ENCODE measurements at places on chromosomes 13 and 19. TPM values are rescaled to one million over a fixed set of nuclear protein-coding genes. Genes with fewer than 3 reads are reported as not detected.

- no peak for ATAC-seq
These were observed 58.1 kb upstream of the SCEL start for GRCh38 chr13:77477299-77477848.

GRCh38 chr13:20161275-20161950 is 561 bp upstream of the GJA3 start:
- ATAC-seq: peak; percentile 46

DNA sequence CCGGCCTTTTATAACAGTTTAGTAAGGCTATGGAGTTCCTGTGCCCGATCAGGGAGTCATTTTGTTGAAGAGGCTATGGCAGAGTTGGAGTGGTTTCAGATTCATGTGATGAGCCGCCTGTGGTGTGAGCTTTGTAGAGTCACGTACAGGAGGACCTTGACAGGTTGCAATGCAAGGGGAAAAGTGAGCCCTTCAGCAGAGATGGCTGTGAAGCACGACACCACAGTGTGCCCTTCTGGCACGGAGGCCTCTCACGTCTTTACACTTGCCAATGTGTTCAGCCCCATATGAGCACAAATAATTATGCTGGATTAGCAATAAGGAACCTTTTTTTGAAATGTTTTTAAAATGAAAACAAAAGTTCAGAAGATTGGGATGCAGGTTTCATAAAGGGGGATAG is 499.8 kb downstream of the LIG4 start:
- ATAC-seq: no peak

Gene BCAM
- 9.5 TPM for total RNA-seq

DNA sequence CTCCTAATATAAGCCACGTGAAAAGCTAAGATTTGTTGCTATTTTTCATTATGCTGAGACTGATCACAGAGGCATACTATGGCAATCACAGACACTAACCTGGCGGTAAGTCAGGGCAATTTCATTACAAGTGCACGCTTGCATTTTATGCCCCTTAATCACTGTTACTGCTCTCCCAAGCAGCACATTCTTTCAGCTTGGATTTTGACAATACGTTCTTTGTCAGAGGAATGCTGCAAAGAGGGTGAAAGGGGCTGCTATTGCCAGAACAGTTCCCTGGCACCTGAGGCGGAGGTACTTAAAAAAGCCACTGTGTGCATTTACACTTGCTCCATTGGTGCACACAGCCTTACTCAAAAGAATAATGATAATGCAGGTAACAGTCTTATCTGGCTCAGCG is 346.6 kb downstream of the RFC3 start:
- no peak for ATAC-seq

Gene DDA1
- total RNA-seq: 40.7 TPM

GRCh38 chr13:20263393-20264044 is 31.4 kb upstream of the GJB6 start:
- ATAC-seq: no peak

DNA sequence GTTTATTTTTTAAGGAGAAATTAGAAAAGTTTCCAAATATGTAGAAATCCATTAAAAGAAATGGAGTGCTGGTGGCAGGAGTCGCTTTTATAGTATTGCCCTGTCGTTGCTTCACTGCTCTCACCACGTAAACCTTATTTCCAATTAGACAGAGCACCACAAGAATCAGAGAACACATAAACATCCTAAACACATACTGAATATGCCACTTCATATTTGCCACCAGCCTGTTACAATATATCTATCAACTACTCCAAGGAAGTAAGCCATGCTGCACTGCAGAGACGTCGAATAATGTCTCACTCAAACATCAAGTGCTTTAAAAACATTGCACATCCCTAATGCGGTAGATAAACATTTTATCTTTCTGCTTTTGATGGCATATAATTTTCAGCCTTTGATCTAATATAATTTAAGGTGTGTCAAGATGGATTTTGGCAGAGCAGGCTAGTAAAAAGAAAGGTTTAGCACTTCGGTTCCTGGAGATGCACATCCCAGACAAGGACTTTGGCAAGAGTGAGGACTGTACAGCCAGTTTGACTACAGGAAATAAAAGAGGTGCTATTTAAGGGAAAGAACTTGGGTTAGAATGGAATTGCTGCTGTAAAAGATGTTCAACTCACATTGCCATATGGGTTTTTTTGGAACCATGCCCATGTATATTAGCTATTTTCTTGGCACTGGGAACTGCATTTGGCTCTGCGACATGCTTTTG is 932.3 kb downstream of the EFNB2 start:
- ATAC-seq: no peak

- peak; percentile 48 for ATAC-seq
These were observed 6.7 kb upstream of the ERFL start for GRCh38 chr19:41934849-41935374.

Gene LRRC25
- 2.1 TPM for total RNA-seq

DNA sequence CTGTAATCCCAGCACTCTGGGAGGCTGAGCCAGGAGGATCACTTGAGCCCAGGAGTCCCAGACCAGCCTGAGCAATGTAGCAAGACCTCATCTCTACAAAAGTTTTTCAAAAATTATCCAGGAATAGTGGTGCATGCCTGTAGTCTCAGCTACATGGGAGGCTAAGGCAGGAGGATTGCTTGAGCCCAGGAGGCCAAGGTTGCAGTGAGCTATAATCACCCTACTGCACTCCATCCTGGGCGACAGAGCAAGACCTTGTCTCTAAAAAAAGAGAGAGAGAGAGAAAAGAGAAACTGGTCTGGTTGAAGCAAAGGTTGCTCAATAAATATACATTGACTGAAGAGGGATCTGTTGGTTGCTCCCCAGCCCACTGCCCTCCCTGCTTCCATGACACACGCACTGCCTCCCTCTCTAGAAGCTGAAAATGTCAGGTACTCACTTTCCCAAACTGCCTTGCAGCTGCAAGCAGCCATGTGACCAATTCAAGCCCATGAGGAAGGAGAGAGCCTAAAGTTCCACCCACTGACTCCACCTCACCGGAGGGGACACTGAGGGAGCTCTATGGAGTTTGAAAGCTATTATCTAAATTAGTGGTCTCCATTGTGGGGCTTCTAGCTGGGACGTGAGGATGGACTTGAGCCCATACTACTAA is 14.0 kb downstream of the CEACAM16 start:
- ATAC-seq: no peak

Gene RASAL3
- total RNA-seq: 0.17 TPM

Gene LMO7
- total RNA-seq: 55.4 TPM

DNA sequence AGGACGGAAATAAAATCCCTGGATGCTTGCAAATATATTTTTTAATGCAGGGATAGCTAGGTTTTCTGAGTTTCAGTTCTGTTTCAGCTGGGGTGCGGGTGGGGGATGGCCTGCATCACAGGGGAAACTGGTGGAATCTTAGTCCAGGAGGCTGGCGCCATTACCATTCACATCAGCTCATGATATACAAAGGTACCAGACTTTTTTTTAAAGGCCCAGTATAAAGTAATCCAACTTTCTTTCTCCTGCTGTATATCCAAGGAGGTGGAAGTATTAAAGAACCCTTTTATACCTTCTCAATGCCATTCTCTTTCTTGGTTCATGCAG is 343.8 kb downstream of the KCNRG start:
- ATAC-seq: no peak

GRCh38 chr19:42132030-42132628 is at the start of gene POU2F2:
Gene POU2F2, minus strand, starts transcription at chr19:42132446. Its CDS starts 35 bp downstream, at chr19:42132411.
- ATAC-seq: no peak

Gene MAG
- total RNA-seq: not detected

Gene DNAAF3
- total RNA-seq: 2.1 TPM

- ATAC-seq: peak; percentile 3
These were observed 3.4 kb downstream of the ACP4 start for GRCh38 chr19:50793558-50794065.

GRCh38 chr13:27920677-27921420 is 1.0 kb downstream of the PDX1 start:
- peak; percentile 47 for ATAC-seq

DNA sequence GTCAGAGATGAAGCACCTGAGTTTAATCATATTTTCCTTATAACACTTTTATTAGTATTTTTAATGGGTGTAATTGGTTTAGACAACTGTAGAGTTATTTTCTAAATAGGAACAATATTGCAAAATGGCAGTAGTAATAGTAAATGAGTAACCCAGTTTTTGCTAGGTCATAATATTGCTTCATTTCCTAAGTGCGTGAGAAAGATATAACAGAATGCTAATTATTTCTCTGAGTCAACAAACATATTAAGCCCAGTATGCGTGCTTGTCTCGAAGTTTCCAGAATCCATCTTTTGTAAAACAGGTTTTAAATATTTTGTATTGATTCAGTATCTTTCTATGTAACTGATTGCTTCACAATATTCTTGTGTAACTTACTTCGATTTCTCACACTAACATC is 315.3 kb downstream of the MYO16 start:
- ATAC-seq: peak; percentile 19

Gene FLT3LG
- total RNA-seq: 0.33 TPM

GRCh38 chr19:39531834-39532232 is 819 bp downstream of the EID2B start:
- no peak for ATAC-seq

Gene IL4I1
- 0.23 TPM for total RNA-seq

Gene PRX
- total RNA-seq: 0.69 TPM

DNA sequence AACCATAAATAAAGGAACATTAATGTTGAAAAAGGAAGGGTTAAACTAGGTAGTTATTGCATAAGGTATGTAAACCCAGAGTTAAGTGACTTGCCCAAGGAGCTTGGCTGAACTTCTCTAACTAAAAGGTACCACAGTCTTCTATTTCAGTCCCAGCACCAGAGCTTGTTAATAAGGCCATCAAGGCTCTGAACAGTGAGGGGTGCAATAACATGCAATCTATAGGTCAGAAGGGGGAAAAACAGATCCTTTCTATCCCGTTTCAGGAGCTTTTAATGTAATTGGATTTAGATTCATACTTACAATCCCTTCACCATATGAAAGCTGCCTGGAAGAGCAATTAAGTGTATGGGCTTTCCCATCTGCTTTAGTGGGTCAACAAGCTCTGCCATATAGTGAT is 441.5 kb upstream of the SPRY2 start:
- no peak for ATAC-seq

- ATAC-seq: peak; percentile 9
These were observed 14.0 kb downstream of the AKAP8L start for GRCh38 chr19:15404780-15405211.

GRCh38 chr13:50690006-50690405 is 153.5 kb downstream of the DLEU7 start:
- ATAC-seq: no peak

DNA sequence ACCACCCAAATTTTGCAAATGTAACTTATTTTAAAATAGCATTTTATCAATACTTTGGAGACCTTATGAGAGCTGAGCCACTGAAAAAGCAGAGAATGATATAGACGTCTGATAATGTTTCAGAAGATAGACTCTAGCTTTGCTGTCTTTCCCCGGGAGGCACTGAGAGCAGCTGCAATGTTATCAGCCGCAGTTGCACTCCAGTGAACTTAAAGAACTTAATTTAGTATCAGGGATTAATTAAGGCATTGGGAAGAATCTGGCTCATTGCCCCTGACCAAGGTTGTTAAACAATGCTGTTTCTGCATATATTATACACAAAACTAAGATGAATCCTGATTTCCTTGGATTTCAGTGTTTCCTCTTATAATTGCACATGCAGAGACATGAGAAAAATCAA is 75.7 kb upstream of the SGCG start:
- ATAC-seq: no peak

Gene B3GNT3
- 1.5 TPM for total RNA-seq

- no peak for ATAC-seq
These were observed 107.6 kb downstream of the ABCC4 start for GRCh38 chr13:95193509-95194230.

Gene HTR2A
- total RNA-seq: 0.94 TPM

- ATAC-seq: no peak
These were observed 23.6 kb downstream of the LYL1 start for GRCh38 chr19:13078897-13079541.

- ATAC-seq: no peak
These were observed 3.5 kb upstream of the CYP2S1 start for GRCh38 chr19:41189425-41190065.

Gene GRIK5
- 13.5 TPM for total RNA-seq

DNA sequence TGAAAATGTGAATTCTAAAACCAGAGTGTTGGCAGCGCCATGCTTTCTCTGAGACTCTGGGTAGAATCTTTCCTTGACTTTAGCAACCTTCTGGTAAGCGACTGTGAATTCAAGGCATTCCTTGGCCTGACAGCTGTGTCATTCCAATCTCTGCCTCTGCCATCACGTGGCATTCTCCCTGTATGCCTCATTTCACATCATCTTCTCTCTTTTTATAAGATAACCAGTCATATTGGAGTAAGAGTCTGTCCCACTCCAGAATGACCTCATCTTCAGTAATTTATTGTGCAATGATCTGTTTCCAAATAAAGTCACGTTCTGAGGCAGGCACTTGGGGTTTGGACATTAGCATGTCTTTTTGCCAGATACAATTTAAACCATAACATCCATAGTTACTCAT is 103.4 kb upstream of the POSTN start:
- peak; percentile 54 for ATAC-seq

DNA sequence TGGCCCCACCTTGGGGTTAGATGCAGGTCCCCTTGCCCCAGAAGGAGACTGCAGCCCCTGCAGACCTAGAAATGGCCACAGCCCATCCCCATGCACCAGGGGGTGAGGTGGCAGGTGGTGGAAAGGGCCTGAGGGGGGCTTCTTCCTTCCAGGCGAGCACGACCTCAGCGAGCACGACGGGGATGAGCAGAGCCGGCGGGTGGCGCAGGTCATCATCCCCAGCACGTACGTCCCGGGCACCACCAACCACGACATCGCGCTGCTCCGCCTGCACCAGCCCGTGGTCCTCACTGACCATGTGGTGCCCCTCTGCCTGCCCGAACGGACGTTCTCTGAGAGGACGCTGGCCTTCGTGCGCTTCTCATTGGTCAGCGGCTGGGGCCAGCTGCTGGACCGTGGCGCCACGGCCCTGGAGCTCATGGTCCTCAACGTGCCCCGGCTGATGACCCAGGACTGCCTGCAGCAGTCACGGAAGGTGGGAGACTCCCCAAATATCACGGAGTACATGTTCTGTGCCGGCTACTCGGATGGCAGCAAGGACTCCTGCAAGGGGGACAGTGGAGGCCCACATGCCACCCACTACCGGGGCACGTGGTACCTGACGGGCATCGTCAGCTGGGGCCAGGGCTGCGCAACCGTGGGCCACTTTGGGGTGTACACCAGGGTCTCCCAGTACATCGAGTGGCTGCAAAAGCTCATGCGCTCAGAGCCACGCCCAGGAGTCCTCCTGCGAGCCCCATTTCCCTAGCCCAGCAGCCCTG is 4.2 kb upstream of the F10 start:
- ATAC-seq: no peak

Gene LYPD5
- total RNA-seq: 0.21 TPM

Gene C19orf67
- 0.50 TPM for total RNA-seq

Gene CEACAM4
- 0.46 TPM for total RNA-seq

GRCh38 chr19:38632476-38633213 is 13.7 kb downstream of the EIF3K start:
- ATAC-seq: no peak

- peak; percentile 87 for ATAC-seq
These were observed 21.6 kb upstream of the FNDC3A start for GRCh38 chr13:48954081-48954480.

GRCh38 chr13:50846861-50847475 is 3.5 kb upstream of the DLEU7 start:
- no peak for ATAC-seq

Gene CCDC194
- total RNA-seq: not detected

- no peak for ATAC-seq
These were observed 35.5 kb upstream of the ZNF254 start for GRCh38 chr19:24051516-24051915.

- ATAC-seq: no peak
These were observed 226.1 kb downstream of the TDRD3 start for GRCh38 chr13:60623151-60623550.

- no peak for ATAC-seq
These were observed 9.9 kb downstream of the ZNF114 start for GRCh38 chr19:48279747-48280146.

Gene SIGLEC6
- not detected for total RNA-seq

- peak; percentile 82 for ATAC-seq
These were observed at the start of gene RUBCNL for GRCh38 chr13:46387064-46387851. Gene RUBCNL, minus strand, starts transcription at chr13:46387252. Its CDS starts 14,777 bp downstream, at chr13:46372475.
